ENCODE measurements at places on chromosomes 13 and 19. TPM values are rescaled to one million over a fixed set of nuclear protein-coding genes. Genes with fewer than 3 reads are reported as not detected.

GRCh38 chr19:13623716-13624710, 117.7 kb upstream of the CACNA1A start:
- DNase-seq: no peak

- no peak for DNase-seq
These were observed 20.5 kb downstream of the ATP4B start for GRCh38 chr13:113637262-113638160.

DNA sequence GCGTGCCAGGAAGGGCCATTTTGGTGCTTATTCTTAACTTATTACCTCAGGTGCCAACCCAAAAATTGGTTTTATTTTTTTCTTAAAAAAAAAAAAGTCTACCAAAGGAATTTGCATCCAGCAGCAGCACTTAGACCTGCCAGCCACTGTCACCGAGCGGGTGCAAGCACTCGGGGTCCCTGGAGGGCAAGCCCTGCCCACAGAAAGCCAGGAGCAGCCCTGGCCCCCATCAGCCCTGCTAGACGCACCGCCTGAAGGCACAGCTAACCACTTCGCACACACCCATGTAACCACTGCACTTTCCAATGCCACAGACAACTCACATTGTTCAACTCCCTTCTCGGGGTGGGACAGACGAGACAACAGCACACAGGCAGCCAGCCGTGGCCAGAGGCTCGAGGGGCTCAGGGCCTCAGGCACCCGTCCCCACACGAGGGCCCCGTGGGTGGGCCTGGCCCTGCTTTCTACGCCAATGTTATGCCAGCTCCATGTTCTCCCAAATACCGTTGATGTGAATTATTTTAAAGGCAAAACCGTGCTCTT, 49.3 kb downstream of the RAB20 start:
- no peak for DNase-seq

- peak; percentile 81 for DNase-seq
These were observed 49.3 kb downstream of the IRS2 start for GRCh38 chr13:109737046-109737573.

- DNase-seq: no peak
These were observed 3.0 kb upstream of the MATK start for GRCh38 chr19:3788996-3789778.

DNA sequence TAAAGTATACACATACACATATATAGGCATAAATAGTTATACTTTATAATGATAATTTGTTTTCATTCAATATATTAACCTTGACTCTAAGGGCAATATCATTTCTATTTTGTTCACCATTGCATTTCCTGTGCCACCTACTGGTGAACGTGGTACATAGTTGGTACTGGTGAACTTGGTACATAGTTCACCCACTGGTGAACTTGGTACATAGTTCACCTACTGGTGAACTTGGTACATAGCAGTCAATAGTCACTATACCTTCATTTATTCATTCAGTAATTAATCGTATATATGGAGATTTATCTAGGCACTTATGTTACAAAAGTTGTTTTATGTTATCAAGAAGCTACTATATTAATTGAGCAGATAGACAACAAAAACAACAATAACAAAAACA, 172.6 kb upstream of the ATXN8OS start:
- no peak for DNase-seq

DNA sequence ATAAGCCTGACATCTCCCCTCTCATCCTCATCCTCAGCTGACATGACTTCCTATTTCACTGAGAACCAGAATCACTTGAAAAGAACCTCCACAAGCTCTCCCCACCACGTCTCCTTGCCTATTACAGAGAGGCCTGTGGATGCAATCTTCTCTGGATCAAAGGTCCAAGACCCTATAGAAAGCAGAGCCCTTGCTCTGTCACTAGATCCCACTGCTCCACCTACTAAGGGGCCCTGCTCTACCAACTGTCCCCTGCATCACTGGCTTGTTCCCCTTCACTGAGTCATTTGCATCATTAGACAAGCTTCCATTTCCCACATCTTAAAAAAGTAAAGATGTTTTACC, 40.8 kb downstream of the RCBTB2 start:
- DNase-seq: no peak

DNA sequence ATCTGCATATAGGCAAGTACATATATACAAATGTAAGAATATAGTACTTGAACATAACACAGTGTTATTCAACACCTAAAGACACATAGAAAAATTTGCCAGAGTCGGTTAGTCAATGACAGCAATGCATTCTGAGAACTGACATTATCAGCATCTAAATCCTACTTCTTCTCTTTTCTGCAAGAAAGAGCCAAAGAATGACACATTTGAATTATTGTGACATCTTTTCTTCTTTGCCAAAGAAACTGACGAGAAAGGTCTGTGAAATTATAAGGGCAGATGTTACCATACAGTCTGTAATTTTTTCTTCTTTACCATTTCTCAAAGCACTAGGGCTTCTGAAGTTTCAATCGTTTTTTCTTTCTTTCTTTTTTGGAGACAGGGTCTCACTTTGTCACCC, 350.9 kb upstream of the NBEA start:
- DNase-seq: no peak

DNA sequence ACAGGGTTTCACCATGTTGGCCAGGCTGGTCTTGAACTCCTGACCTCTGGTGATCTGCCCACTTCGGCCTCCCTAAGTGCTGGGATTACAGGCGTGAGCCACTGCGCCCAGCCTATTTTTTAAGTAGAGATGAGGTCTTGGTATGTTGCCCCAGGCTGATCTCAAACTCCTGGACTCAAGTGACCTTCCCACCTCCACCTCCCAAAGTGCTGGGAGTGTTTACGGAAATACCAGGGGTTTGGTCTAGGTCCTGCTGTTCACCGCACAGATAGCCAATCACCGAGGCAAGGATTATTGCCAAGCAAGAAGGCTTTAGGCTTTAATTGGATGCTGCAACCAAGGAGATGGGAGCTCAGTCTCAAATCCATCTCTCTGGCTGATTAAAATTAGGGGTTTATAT, 11.6 kb downstream of the CLEC4G start:
- DNase-seq: no peak

- DNase-seq: no peak
These were observed 8.2 kb downstream of the RDH8 start for GRCh38 chr19:10021446-10021845.

DNA sequence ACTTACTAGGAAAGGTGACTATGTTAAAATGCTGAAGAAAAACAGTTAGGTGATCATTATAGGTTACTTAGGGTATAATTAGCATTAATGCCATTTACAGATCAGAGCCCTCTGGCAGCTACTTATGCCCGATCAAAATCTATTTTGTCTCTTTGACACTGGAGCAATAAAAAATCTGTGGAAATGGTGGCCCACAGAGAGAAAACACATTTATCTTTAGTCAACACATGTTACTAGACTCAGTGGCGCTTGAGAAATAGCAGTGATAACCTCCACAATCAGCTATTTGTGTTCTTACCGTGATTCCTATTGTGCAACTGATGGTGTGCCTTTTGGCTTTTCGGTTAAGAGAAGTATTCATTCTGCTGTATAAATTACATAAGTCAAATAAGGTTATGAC, 1519.6 kb downstream of the PCDH9 start:
- DNase-seq: no peak

DNA sequence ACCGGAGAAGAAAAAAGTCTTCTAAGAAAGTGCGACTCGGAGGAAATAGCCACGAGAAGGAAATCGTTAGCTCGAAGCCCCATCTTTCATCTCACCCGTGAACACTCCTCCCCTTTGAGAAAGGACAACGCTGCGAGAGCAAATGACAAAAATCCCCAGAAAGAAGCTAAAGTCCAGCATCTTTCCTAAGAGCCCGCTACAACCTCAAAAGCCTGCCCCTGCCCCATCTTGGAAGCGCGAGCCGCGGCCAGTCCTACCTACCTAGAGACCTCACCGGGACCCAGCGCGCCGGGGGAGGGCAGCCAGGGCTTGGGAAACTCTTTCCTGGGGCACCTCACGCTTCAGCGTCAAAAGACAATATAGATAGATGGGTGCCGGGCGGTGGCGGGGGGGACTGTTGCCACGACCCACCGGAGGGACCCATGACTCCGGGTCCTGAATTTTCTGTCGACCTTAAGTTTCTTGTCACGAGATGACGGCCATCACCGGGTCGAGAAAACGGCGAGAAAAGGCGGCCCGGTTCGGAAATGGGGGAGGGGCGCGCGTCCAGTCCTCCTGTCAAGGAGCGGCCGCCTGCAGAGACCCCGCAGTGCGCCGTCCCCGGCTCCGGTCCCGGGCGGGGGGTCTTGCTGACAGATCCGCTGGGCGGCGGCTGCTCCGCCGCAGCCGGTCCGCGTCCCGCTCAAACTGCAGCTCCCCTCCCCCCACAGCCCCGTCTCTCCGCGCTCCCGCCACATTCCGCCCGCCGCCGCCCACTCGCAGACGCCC, 65.9 kb downstream of the KCNRG start:
- DNase-seq: peak; percentile 54

DNA sequence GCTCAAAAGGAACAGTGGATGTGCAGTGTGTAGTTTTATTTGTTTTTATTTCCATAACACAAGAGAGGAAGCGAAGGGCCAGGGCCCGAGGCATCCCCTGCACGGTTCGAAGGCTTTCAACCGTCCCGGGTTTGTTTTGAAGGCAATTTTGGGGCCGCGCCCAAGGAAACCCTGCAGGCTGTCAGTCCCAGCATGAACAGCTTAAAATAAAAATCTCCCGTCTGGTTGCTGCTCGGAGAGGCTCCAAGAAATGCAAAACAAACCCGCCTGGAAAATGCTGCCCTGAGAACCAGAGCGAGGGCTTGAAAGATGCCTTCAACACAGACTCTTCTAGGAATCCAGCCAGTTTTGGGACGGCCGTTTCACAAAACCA, 16.0 kb downstream of the LSM4 start:
- no peak for DNase-seq

ACTL9 gene
- not detected for total RNA-seq

DNAJC15 gene
- 0.88 TPM for total RNA-seq

ABHD13 gene
- 14.2 TPM for total RNA-seq

LYL1 gene
- 5.6 TPM for total RNA-seq

Data from cardiac muscle cell (in vitro differentiated cells and primary cell).